ENCODE measurements at places on chromosomes 5 and 9.

DNA sequence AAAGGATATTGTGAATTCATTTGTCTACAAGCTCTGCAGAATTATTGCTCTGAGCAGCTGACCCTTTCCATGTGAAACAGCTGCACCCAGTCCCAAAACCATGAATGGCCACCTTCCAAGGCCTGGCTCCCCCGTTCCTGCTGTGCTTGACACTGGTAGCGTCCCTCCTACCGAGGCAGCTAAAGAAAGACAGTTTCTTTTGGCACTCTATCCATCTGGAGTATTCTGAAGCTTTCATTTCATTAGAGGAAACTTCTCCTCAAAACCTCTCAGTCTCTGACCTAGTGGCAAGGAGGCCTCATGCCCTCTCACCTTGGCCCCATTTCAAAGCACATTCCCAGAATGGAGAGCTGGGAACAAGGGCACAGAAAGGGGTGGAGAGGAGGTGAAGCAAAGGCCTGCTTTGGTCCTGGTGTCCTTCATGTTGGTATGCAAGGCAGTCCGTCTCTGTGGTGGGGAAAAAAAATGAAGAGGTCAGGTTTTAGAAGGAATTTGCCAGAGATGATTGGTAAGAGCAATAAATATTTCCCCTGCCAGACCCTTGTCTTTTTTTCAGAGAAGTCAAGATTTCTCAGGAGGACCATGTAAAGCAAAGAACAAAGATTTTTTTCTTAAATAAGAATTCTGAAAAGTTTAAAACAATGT is 232.0 kb downstream of the RFK start:
- DNase-seq, result peak; percentile 8

GRCh38 chr5:15487228-15487627 is 12.8 kb upstream of the FBXL7 start:
- DNase-seq, result no peak

DNA sequence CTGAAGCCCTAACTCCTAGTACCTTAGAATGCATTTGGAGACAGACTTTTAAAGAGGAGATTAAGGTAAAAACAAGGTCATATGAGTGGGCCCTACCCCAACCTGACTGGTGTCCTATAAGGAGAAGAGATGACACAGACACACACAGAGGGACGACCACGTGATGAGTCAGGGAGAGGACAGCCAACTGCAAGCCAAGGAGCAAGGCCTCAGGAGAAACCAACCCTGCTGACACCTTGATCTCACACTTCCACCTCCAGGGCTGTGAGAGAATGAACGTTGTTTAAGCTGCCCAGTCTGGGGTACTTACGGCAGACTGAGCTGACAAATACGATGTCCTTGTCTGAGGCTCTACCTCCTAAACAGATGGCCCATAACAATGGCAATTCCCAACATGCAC is 93.6 kb downstream of the ROR2 start:
- DNase-seq, result no peak

GRCh38 chr9:34377404-34377746 is 677 bp upstream of the MYORG start:
- no peak for DNase-seq

DNA sequence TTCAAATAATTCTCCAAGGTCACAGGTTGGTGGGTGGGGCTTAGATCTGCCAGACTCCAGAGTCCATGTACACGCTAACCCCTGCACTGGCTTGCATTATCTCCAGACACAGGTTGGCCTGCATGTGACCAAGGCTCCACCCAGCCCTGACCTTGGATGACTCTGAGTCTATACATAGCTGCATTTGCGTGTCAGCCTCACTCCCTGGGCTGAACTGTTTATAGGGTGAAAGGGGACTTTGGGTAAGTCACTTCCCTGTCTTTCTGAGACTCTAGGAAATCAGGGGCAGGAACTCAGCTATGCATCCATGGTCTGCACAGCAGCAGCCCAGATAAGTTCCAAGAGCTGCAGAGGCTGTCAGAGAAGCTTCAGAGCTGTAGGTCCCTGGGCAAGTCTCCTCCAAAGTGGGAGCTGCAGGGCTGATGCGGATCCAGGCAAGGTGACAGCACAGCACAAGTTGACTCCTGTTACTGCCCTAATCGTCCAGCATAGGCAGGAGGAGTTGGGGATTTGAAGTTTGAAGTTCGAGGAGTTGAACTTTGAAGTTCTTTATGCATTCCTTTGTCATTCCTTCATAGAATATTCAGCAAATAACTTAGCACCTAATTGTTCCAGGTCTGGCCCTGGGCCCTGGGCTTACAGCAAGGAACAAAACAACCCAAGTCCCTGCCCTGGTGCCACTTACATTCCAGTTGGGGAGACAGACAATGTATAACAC is 53.4 kb downstream of the SLC22A5 start:
- no peak for DNase-seq

- peak; percentile 54 for DNase-seq
Observed at GRCh38 chr5:143796125-143796524, 15.8 kb upstream of the HMHB1 start.

- DNase-seq, result no peak
Observed at GRCh38 chr5:56326770-56327169, 93.6 kb upstream of the ANKRD55 start.

DNA sequence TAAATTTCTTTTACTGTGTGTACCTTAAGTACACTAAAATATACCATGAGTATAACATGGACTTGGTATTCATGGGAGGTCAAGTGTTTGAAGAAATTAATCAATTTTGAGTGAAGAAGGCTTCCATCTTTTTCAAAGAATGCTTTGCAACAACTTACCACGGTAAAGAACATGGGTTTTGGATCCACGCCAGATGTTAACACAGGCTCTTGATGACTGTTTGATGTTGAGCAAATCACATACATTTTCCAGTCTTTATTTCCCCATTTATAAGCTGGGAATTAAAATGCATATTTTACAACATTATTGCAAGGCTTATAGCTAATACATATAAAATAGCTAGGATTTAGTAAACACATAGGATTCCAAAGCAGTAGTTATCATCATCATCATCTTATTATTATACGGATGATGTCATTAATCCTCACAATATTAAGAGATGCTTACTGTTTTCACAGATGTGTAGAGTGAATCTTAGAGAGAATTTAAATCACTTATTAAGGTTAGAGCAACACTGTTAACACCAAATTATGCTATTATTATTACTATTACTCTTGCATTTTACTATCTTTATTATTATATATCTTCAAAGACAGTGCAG is 362.0 kb downstream of the PRELID2 start:
- no peak for DNase-seq

DNA sequence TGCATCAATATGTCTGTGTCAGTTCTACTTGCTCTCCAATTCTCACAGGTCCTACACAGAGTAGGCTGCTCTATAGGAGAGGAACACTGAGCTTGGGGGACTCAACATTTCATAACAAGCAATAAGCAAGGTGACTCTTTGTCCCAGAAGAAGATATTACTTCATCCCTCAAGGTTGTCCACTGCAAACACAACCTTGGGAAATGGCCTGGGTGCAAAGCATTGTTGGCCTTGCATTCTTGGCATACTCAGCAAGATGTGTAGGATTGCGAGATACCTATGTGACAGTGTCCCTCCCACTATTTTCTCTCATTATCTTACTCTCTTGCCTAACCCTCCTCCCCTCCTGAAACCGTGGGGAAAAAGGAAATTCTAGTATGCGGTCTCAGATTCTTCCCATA is 169.8 kb upstream of the FREM1 start:
- no peak for DNase-seq

- no peak for DNase-seq
Observed at GRCh38 chr9:128253991-128254346, 21.8 kb downstream of the GOLGA2 start.

- DNase-seq, result no peak
Observed at GRCh38 chr9:86708918-86709835, 238.1 kb downstream of the GAS1 start.

- DNase-seq, result no peak
Observed at GRCh38 chr9:137502008-137502911, 43.1 kb upstream of the NSMF start.

- DNase-seq, result no peak
Observed at GRCh38 chr5:4647955-4648354, 492.2 kb upstream of the ADAMTS16 start.

GRCh38 chr9:20407013-20407412 is 215.3 kb downstream of the MLLT3 start:
- no peak for DNase-seq

GRCh38 chr5:40278881-40279280 is 400.8 kb upstream of the PTGER4 start:
- DNase-seq, result no peak

- DNase-seq, result no peak
Observed at GRCh38 chr9:27365707-27366376, 68.9 kb upstream of the EQTN start.

DNA sequence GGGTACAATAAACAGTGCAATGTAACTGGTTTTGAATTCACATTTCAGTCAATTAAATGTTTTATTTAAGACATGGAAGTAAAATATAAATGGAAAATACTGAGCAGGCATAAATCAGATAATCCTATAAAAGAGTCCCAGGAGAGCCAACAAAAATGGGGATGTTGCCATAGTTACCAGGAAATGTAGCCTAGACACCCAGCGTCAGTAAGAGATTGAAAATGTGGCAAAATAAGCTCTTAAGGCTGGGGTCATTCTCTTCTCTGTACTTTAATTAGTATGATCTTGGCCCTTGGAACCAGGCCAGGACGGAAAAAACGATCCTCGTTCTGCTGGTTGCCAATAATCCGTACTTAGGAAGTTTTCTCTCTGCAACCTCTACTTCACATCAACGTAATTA is 18.9 kb upstream of the RASEF start:
- DNase-seq, result no peak

GRCh38 chr9:69326261-69326660 is 1.2 kb downstream of the ENTREP1 start:
- DNase-seq, result peak; percentile 42

DNA sequence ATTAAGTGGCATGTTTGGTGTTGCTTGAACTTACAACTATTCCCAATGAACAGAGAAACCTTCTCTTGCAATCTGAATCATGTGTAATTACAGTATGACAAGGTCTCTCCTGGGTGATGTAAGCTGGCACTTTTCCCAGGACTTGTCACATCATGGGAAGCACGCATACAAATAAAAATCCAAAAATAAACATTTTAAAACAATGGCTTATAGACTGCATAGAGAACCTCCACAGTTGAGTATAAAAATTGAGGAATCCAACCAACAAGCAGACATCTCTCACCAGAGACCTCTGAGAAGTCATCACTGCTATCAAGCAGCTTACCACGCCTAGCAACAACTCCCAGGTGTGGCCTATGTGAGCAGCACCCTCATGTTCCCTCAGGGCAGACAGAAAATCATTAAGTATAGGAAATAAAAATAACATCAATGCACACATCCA is 3.9 kb downstream of the MLLT3 start:
- peak; percentile 49 for DNase-seq

- no peak for DNase-seq
Observed at GRCh38 chr5:101843055-101843454, 453.0 kb downstream of the SLCO4C1 start.

DNA sequence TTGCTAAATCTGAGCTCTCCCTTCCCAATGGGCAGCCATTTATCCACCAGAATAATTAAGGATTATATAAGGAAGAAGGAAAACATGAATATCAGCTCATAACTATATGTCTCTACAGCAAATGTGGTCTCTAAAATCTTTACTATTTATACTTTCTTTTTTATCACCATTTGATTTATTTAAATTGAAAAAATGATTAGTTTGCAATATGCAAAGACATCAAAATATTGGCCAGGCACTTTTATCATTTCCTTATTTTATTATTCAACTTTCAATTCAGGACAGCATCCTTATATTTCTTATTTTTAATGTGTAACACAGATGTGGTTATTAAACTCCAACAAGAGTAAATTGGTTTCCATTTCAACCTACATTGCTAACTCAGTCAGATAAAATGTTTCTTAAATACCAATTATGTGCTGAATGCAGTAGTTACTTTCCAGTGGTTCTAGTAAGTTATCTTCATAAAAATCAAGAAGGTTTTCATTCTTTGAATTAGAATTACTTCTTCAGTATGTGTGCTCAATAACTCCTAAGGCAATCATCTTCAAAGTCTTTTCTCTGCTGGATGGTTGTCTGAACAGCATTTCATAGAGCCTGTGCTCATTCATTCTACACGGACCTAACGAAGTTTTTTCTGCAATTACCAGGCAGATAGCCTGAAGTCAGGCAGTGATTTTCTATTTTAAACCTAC is 1148.0 kb downstream of the CDH12 start:
- no peak for DNase-seq

GRCh38 chr5:35285435-35285834 is 55.1 kb upstream of the PRLR start:
- no peak for DNase-seq

DNA sequence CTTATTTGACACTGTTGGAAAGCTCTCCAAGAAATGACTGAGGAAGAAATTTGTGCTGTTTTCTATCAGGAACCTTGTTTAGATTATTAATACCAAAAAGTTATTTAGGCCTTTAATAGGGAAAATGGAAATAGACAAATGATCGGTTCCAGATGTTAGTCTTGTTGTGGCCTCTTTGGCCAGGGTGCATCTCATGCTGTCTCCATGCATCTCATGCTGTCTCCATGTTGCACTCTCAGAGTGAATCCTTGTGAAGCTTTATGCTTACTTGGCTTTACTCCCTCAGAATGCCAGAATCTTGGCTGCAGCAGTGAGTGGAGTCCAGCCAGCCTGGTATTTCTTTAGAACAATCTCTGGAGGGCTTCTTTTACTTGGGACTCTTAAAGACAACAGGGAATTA is 185.5 kb downstream of the ARHGAP26 start:
- peak; percentile 36 for DNase-seq

GRCh38 chr9:37927132-37927531 is 23.2 kb upstream of the SLC25A51 start:
- peak; percentile 45 for DNase-seq

DNA sequence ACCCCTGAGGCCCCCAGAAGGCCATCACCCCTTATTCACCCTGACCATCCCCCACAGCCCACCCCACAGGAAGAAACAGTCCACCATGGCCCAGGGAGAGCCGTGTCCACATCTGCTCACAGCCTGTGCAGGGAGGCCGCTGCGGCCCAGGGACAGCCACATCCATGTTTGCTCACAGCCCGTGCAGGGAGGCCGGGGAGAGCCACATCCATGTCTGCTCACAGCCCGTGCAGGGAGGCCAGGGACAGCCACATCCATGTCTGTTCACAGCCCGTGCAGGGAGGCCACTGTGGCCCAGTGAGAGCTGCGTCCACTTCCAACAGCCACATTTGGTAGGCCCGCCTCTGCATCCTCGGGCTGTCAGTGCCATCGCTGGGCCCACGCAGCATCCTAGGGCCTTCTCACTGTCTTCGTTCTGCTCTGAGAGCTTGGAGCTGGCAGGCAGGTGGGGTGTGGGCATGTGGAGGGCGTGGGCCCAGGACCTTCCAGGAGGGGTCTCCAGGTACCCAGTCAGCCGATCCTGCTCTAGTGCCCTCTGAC is 38.1 kb downstream of the LPCAT1 start:
- no peak for DNase-seq

- no peak for DNase-seq
Observed at GRCh38 chr5:146971401-146971800, 92.8 kb upstream of the PPP2R2B start.

- DNase-seq, result no peak
Observed at GRCh38 chr5:160260881-160261815, 31.8 kb downstream of the FABP6 start.

All from pons (tissue), 1 donor.